ENCODE measurements at places on chromosomes 4 and X.
A peak's percentile ranks its signal among the peaks of the same experiment; 100 is the strongest.

GRCh38 chr4:28436191-28437080 lies 1575.8 kb downstream of the STIM2 start:
- no peak for ATAC-seq

GRCh38 chr4:107380190-107380589 lies 339.8 kb downstream of the PAPSS1 start:
- no peak for ATAC-seq

- ATAC-seq, result peak; percentile 92
These were observed 80.8 kb downstream of the ANKRD50 start for GRCh38 chr4:124631760-124632159.

GRCh38 chrX:97594646-97595224 lies 711.0 kb downstream of the RPA4 start:
- no peak for ATAC-seq

DNA sequence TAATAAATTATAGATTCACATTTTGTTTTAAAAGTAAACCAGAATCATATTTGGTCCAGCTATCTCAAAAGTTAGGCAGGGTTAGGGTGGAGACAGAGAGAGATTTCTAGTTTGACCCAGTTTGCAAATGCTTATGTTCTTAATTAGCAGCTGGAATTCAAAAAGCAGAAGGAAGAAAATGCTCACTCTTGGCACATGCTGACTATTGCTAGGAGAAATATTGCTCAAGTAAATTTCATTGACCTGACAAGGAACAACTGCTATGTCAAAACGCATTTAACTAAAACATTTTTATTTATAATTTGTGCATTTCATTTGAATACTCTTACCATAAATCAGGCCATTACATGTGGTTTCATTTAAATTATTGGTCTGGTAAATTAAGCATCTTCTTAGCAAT lies 131.8 kb downstream of the GLRA3 start:
- no peak for ATAC-seq

DNA sequence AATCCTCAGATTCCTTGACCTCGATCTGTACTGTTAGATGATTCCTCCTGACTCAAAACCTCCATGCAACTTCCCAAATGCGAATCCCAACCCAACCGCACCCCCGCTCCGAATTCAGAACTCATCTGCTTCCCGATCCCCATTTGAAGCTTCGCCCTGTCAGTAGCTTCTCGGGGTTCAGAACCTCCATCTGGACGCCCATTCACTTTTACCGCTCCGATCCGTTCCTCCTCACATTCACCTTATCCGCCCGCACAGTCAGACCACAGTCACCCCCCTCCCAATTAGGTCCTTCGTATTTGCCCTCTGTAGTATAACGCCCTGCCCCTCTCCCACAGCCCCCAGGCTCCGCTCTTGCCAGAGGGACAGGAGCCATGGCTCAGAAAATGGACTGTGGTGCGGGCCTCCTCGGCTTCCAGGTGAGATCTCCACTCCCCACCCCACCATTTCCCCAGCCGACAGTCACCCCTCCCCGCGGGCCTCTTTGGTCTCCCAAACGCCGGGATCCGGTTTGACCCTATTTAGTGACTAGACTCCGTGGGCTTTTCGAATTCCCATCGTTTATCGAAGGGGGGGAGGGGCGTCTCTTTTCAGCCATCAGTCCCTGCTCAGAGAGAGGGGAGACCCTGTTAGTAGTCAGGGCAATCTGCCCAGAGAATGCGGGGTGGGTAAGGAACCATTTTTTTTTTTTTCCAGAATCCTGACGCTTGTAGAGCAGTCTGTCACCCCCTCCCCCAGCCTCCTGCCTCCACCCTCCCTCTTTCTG lies 691 bp downstream of the MAGED1 start:
- ATAC-seq, result no peak

DNA sequence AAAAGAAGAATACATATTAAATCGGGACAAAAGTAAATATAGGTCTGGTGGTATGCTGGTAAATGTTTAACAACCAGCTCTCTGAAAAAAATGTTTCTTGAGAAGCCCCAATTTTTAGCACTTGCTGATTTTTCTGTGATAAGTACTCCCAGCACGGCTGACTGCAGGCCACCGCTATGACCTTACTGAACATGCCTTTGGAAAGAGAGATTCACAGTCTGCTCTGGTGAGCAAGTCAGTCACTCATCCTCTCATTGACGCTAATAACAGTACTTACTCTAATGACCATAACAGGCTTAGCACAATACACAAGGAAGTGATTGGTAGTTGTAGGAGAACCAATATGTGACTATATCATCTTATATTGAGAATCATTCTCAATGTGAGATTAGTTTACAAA lies 98.9 kb upstream of the BLTP1 start:
- no peak for ATAC-seq

DNA sequence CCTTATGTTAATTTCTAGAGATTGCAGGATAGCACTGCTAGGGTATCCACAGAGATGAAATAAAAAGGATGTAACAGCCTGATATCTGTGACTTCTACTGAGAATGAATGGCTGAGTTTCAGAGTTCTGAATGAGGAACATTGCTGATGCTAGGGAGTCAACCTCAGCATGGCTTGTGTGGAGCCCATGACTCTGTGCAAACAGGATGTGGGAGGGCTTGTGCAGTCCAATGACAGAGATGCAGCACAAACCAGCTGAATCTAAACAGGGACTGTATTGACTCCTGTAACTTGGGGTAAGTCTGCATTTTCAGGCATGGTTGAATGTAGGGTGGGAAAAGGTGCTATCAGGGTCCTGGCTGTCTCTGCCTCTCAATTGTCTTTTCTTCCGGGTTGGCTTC lies 5.3 kb upstream of the RASL11B start:
- ATAC-seq, result no peak

- peak; percentile 41 for ATAC-seq
These were observed 12.7 kb downstream of the TKTL1 start for GRCh38 chrX:154308108-154308946.

DNA sequence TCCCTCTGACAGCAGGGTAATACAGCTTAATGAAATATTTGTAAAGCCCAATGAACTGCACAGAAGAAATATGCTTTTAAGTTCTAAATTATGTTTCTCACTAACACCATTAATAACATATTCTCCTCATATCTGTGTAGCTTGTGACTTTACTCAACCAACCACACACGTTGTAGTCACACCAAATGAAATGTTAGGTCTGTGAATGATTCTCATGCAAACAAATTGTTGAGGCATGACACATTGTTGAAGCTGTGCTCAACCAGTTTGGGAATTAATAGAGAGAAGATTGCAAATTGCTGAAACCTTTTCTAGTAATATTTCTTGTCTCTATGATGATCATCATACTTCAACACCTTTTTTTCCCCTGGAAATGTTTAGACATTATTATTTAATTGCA lies 645.9 kb downstream of the PCDH7 start:
- ATAC-seq, result no peak
